Regular cardiac myocyte (primary cell): ENCODE measurements at places on chromosomes 4 and X. TPM values are rescaled to one million over a fixed set of nuclear protein-coding genes. Genes with fewer than 3 reads are reported as not detected.

Gene SRPK3
- 0.58 and 0.85 TPM in 2 replicates for total RNA-seq

Gene GPM6B
- total RNA-seq: 3.1 and 5.4 TPM in 2 replicates

Gene MAPK10
- total RNA-seq: 3.3 and 8.5 TPM in 2 replicates

Gene FOXP3
- total RNA-seq: under 0.01 TPM in 1 of 2 replicates, not detected in the other

Gene NFKB1
- total RNA-seq: 21.7 and 29.1 TPM in 2 replicates

Gene ANAPC10
- total RNA-seq: 29.9 and 38.3 TPM in 2 replicates

Gene ENOPH1
- 55.2 and 73.6 TPM in 2 replicates for total RNA-seq

Gene HSFX2
- total RNA-seq: not detected in 2 replicates

Gene ODAM
- total RNA-seq: not detected in 2 replicates

Gene RASSF6
- total RNA-seq: under 0.01 TPM in 1 of 2 replicates, not detected in the other

Gene SPRY1
- 27.6 and 32.7 TPM in 2 replicates for total RNA-seq

Gene RPS6KA6
- total RNA-seq: 2.3 and 2.5 TPM in 2 replicates

Gene TEX13D
- total RNA-seq: not detected in 2 replicates

Gene CENPVL1
- total RNA-seq: not detected in 2 replicates

Gene SPARCL1
- 0.56 and 0.58 TPM in 2 replicates for total RNA-seq

Gene TLR6
- 2.3 and 2.5 TPM in 2 replicates for total RNA-seq

Gene NLGN4X
- total RNA-seq: under 0.01 TPM in 2 replicates

Gene CWH43
- total RNA-seq: not detected in 2 replicates

Gene ZNF157
- total RNA-seq: under 0.01 and 0.28 TPM in 2 replicates

Gene TIGD4
- total RNA-seq: 0.19 and 0.28 TPM in 2 replicates

Gene TREX2
- 2.8 and 4.4 TPM in 2 replicates for total RNA-seq

Gene USP17L19
- total RNA-seq: not detected in 2 replicates

Gene GAGE12J
- not detected in 2 replicates for total RNA-seq

Gene TCEAL7
- total RNA-seq: 36.2 and 58.9 TPM in 2 replicates

Gene SLITRK4
- 0.96 and 4.5 TPM in 2 replicates for total RNA-seq

Gene GPRASP1
- total RNA-seq: 1.5 and 7.3 TPM in 2 replicates

Gene GNRHR
- not detected in 2 replicates for total RNA-seq

Gene PCSK1N
- 0.19 and 0.85 TPM in 2 replicates for total RNA-seq

Gene GPRASP2
- total RNA-seq: 29.3 and 31.8 TPM in 2 replicates

Gene CRLF2
- total RNA-seq: not detected in 2 replicates
